ENCODE measurements at places on chromosomes 4 and X. TPM values are rescaled to one million over a fixed set of nuclear protein-coding genes. Genes with fewer than 3 reads are reported as not detected.

Gene F9
- total RNA-seq = not detected

Gene SLC4A4
- total RNA-seq = 0.16 TPM

Gene GSX2
- total RNA-seq = not detected

Gene XAGE2
- not detected for total RNA-seq

DNA sequence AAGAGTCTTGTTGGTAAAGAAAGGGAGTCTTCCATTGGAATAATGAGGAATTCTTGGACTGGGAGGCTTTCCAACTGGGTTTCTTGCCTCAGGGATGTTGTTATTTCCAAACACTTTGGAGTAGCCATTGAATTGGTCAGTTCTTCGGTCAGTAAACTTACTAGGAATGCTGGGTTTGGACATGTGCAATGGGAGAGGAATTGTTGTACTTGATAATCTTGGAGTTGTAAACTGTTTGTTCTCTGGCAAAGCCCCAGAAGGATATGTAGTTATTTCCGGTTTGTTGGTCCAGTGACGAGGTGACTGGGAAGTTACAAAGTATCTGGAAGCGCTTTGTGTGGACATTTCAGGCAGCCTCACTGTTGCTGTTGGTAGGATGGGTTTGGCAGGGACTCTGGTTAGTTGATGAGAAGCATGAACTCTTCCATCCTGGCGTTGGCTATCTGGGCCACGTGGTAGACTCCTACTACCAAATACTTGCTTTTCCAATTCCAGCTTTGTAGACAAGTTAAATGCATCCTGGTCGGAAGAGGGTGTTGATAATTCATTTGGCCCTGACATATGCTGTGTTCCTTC lies 25.9 kb downstream of the MXRA5 start:
- DNase-seq = no peak

DNA sequence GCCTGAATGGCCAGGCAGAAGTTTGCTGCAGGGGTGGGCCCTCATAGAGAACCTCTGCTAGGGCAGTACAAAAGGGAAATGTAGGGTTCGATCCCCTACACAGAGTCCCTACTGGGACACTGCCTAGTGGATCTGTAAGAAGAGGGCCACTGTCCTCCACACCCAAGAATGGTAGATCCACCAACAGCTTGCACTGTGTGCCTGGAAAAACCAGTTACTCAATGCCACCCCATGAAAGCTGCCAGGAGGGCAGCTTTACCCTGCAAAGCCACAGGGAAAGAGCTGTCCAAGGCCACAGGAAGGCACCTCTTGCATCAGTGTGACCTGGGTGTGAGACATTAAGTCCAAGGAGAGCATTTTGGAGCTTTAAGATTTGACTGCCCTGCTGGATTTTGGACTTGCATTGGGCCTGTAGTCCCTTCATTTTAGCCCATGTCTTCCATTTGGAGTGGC lies 781.6 kb downstream of the TRAM1L1 start:
- DNase-seq = no peak

DNA sequence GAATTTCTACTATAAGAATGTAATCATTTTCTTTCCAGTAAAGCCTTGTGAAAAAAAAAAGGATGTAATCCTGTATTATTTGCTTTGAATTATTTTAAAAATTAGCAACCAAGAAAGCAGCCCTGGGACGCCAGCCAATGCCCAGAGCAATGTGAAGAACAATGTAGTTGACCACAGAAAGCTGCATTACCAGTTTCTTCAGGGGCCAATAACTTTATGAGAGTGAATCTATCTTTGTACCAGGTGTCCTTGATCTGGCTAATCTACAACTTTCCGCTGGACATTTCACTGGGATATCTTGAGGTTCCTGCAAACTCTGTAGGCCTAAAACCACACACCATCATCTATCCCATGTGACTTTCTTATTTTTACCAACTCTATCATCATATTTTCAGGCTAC lies 7.6 kb upstream of the KLHL2 start:
- no peak for DNase-seq

DNA sequence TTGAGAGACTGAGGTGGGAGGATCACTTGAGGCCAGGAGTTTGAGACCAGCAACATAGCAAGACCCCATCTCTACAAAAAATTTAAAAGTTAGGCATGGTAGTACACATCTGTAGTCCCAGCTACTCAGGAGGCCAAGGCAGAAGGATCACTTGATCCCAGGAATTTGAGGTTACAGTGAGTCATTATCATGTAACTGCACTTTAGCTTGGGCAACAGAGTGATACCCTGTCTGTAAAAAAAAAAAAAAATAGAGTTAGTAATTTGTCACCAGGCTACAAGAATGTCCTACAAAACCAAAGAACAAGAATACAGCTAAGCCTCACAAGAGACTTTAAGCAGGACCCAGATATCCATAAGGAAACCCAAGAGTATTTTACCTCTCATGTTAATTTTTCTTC lies 27.0 kb upstream of the RAB28 start:
- no peak for DNase-seq

DNA sequence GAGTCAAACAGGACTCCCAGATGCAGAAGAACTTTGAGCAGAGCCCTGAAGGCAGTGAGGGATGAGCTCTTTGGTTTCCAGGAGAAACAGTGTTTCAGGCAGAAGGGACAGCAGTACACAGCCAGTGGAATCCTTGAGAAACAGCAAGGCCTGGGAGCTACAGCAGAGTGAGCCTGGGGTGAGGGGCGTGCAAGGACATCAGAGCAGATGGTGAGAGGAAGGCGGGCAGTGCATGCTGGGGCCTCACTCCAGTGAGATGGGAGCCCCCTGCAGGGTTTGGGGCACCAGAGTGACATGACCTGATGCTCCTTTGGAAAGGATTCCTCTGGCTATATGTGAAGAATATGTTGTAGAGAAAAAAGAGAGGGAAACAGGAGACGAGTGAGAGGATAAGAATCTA lies 98.1 kb upstream of the EGFL6 start:
- DNase-seq = no peak

DNA sequence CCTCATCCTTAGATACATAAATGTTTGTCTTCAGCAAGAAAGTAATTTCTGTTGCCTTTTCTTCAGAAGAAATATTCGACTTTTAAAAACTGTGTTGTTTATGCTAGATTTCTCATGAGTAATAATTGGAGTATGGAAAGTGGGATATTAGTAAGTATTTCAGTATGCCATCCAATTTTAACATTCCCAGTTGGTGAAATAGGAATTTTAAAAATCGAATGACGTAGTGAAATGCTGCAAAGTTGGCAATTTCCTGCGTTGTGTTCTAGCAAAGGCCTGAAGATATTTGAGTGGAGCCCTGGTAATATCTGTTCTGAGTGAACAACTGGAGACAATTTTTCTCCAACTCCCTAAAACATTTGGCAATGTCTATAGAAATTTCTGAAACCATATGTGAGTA lies 190.1 kb downstream of the ZNF330 start:
- DNase-seq = no peak

DNA sequence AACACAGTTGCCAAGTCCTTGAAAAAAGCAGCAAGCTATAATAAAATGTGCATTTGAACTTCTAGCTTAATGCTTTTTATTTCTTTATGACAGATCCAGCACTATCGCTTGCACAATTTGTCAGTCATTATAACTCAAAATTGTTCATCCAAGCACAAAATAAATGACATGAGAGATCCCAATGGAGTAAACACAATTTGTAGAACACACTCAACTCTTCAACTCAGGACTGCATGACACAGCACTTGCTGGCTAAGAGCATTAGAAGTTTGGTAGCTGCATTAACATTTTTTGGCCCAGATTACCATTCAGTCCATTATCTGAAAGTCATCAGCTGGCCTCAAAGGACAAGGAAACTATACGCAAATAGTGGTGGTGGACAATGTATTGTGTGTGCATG lies 530.1 kb downstream of the INPP4B start:
- no peak for DNase-seq

GRCh38 chrX:8846266-8846665 lies 45.1 kb upstream of the FAM9A start:
- no peak for DNase-seq

DNA sequence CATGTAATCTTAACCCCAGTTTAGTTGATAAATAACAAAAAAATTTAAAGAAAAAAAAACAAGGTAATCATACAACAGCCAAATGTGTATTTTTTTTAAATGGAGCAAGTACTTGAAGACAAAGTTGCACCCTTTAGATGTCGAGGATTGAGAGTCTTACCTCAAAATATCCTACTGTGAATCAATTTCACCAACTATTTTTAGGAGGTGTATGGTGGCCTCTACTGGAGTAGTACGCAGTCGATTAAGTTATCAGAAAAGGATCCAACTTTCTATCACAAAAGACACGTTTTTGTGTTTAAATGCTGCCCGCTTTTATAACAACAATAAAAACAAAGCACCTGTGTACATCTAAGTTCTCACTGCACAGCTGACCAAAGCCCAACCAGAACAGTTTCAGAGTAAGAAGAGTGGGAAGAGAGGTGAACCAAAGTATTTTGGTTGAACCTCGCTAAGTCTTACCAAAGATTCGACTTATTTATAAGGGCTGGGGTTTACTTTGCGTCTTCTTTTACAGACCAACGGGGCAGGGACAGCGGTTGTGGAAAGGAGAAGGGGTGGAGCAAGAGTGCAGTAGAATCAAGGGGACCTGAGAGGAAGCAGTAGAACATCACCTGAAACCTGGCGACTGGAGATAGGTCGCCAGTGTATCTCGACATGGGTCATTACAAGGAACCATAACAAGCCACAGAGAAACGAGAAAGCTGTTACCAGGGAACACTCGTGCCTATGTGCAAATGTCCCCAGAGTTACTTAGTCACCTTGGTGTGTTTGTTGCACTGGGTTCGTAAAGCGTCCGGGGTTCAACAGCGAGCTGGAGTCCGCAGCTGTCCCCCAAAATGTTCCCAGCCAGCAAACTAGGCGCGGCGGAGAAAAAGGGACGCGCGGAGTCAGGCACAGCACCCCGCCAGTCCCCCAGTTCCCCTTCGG lies 1.1 kb downstream of the RPS6KA6 start:
- no peak for DNase-seq

GRCh38 chrX:136353526-136354093 lies 52.8 kb downstream of the ADGRG4 start:
- no peak for DNase-seq

GRCh38 chr4:71487344-71487920 lies 148.6 kb downstream of the SLC4A4 start:
- DNase-seq = no peak

GRCh38 chr4:7767526-7767925 lies 172.1 kb downstream of the AFAP1 start:
- DNase-seq = no peak

DNA sequence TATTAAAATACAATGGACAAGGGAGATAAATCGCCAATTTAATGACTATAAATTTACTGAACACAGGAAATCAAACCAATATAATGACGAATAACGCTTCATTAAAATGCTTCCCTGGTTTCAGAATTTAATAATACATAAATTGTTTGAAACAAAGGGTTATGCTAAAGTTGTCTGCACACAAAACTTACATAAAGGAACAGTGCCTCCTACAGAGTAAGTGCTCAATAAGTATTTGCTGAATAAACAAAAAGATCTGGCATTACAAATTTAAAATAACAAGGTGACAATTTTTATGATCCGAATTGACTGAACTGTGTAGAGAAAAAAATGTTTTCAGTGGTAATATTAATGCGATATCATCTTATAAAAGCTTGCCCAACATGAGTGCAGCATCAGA lies 69.6 kb downstream of the NOCT start:
- DNase-seq = no peak

- no peak for DNase-seq
Measured at GRCh38 chr4:183337833-183338232, 15.6 kb upstream of the CLDN24 start.

- DNase-seq = no peak
Measured at GRCh38 chrX:141879616-141880015, 24.1 kb upstream of the MAGEC1 start.

- no peak for DNase-seq
Measured at GRCh38 chrX:142214081-142214480, 9.0 kb upstream of the MAGEC2 start.

DNA sequence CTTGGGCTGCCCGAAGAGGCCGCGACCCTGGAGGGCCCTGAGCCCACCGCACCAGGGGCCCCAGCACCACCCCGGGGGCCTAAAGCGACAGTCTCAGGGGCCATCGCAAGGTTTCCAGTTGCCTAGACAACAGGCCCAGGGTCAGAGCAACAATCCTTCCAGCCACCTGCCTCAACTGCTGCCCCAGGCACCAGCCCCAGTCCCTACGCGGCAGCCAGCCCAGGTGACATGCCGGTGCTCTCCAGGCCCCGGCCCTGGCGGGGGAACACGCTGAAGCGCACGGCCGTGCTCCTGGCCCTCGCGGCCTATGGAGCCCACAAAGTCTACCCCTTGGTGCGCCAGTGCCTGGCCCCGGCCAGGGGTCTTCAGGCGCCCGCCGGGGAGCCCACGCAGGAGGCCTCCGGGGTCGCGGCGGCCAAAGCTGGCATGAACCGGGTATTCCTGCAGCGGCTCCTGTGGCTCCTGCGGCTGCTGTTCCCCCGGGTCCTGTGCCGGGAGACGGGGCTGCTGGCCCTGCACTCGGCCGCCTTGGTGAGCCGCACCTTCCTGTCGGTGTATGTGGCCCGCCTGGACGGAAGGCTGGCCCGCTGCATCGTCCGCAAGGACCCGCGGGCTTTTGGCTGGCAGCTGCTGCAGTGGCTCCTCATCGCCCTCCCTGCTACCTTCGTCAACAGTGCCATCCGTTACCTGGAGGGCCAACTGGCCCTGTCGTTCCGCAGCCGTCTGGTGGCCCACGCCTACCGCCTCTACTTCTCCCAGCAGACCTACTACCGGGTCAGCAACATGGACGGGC lies 579 bp downstream of the ABCD1 start:
- DNase-seq = peak; percentile 49
